Fibroblast of skin of right biceps (primary cell): ENCODE measurements at places on chromosomes 2 and 18.

DNA sequence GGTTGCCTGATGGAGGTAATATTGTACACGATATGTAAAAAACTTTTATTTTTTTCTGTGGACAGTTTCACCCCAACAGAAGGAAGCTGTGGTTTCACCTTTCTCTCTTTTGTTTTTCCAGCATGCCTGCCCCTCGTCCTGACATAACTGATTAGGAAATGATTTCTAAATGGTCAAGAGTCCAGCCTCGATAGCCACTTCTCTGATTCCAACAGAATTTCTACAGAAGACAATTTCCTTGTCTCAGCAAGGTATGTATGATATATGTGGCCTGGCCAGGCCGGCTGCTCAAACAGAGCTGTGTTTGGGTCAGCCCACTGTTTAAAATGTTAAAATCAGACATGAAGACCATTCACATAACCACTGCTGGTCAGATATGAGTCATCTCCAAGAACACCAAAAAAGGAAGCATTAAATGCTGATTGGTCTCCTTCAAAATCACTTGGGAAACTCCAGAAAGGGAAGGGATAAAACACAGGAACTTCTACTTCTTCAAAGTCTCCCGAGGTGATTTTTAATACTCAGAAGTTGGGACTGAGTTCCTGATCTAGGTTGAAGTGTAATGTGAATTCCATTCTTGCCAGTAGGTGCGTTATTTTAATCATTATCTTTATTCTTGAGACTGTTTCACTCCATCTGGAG is 22.3 kb downstream of the ATP8B1 start:
- peak; percentile 88 for DNase-seq

GRCh38 chr18:62766266-62766665 is 50.9 kb downstream of the PHLPP1 start:
- no peak for DNase-seq

- peak; percentile 77 for DNase-seq
Measured at GRCh38 chr2:128315829-128316776, 2.6 kb downstream of the HS6ST1 start.

DNA sequence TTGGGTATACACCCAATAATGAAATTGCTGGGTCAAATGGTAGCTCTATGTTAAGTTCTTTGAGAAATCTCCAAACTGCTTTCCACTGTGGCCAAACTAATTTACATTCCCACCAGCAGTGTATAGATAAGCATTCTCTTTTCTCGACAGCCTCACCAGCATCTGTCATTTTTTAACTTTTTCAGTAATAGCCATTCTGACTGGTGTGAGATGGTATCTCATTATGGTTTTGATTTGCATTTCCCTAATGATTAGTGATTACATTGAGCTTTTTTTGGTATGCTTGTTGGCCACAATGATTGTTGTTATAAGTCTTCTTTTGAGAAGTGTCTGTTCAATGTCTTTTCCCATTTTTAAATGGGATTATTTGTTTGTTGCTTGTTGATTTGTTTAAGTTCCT is 50.4 kb upstream of the EPAS1 start:
- no peak for DNase-seq

- DNase-seq, result peak; percentile 92
Measured at GRCh38 chr2:179106676-179107428, 56.9 kb upstream of the CCDC141 start.
